ENCODE measurements at places on chromosomes 4 and X.

DNA sequence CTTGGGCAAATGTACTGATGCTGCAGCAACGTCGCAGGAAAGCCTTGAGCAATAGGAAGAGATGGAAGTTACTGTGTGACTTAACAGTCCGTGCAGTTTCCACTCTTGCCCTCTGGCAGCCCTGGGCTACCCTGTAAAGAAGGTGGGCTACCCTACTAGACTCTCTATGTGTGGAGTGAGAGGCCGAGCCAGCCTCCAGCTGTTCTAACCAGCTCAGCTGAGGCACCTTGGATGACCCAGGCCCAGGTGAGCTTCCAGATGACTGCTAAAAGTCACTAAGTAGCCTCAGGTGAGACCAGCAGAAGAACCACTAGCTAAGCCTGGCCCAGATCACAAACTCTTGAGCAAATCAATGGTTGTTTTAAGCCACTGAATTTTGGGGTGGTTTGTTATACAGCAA, 34.9 kb upstream of the PPP2R2C start:
- no peak for DNase-seq

DNA sequence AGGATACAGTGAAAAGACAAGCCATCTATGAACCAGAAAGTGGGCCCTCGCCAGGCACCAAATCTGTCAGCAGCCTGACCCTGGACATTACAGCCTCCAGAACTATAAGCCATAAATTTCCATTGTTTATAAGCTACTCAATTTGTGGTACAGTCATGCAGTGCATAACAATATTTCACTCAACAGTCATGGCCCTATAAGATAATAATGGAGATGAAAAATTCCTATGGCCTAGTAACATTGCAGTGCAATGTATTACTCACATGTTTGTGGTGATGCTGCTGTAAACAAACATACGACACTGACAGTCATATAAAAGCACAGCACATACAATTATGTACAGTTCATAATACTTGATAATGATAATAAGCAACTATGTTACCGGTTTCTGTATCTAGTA, 17.1 kb upstream of the TLR1 start:
- DNase-seq, result no peak

DNA sequence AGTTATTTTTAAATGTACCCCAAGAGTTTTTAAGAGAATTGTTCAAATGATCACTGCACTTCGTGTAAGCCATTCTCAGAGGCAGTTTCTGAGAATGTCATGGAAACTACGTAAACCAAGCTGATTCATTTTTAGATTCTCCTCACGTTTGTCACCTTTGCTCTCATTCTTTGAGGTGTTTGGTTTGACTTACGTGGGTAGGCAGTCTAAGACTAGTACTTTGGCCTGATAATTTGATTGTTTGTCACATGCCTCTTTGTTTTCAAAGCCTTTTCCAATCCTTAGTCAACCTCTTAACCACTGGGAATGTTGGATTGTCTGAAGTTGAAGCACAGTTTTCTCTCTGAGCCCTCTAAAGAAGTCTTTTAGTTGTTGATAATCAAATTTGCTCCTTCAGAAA, 10.5 kb downstream of the SEPTIN11 start:
- no peak for DNase-seq

- no peak for DNase-seq
Measured at GRCh38 chr4:126409746-126410145, 1095.0 kb downstream of the FAT4 start.
